ENCODE measurements at places on chromosomes 16 and 17.
A peak's percentile ranks its signal among the peaks of the same experiment; 100 is the strongest.

DNA sequence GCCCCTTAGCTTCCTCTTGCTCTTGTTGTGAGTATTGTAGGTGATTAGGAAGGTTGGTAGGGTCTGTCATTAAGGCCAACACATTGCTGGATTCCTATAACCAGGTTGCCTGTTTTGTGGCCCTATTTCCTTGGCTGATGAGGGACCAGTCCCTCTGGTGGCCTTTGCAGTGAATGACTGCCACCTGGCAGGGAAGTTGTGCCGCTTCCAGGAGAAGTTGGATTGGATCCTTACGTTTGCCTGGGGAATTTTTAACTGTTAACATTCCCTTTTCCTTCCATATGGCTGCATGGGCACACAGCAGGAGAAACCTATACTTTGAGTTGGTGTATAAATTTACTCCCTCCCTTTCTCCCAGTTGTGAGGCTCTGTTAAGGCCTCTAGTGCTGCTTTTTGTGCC lies 32.4 kb downstream of the LCMT1 start:
- no peak for DNase-seq

DNA sequence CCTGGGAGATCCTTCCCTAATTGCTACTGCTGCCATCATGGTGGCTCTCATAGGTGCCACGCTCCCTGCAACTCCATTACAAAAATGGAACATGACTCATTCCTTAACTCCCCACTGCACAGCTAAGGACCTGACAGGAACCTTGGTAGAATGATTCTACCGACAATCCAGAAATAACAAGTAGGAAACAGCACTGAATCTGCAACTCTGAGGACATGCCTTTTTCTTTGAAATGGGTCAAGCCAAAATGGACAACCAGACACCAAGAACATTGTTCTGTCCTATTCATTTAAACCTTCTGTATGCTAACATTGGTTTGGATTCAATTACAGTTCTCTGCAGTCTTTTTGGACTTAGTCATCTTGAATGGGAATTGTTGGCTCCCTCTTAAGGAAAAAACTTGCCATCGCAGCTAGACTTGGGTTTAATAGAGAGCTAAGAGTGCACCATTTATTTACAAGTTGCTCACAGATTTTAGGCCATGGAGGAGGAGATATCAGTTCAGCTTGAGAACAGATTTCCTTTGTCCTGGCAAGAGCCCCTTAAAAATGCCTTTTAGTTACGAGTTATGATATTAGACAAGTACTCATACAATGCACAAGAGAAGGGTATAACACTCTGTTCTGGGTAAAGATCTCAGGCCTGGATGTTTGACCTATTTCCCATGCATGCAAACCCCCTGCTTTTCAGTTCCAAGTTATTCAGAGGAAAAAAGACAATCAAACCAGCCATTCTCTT lies 20.9 kb upstream of the NSRP1 start:
- no peak for DNase-seq

DNA sequence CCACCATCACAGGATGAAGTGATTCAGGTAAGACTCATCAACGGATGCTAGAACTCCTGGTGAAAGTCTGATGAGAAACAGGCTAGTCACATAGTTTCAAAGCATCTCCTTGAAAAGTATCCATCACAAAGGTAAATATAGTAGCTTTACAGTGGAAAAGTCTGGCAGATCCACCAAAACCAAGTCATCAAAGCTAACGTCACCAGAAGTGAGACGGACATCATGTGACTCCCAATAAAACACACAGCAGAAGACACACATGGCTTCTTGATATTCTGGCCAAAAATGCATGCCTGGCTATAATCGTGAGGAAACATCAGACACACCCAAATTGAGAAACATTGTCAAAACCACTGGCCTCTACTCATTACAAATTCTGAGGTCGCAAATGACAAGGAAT lies 17.9 kb upstream of the TRPV3 start:
- DNase-seq: no peak

GRCh38 chr17:74742153-74742515 lies 5.1 kb downstream of the RAB37 start:
- DNase-seq: no peak

DNA sequence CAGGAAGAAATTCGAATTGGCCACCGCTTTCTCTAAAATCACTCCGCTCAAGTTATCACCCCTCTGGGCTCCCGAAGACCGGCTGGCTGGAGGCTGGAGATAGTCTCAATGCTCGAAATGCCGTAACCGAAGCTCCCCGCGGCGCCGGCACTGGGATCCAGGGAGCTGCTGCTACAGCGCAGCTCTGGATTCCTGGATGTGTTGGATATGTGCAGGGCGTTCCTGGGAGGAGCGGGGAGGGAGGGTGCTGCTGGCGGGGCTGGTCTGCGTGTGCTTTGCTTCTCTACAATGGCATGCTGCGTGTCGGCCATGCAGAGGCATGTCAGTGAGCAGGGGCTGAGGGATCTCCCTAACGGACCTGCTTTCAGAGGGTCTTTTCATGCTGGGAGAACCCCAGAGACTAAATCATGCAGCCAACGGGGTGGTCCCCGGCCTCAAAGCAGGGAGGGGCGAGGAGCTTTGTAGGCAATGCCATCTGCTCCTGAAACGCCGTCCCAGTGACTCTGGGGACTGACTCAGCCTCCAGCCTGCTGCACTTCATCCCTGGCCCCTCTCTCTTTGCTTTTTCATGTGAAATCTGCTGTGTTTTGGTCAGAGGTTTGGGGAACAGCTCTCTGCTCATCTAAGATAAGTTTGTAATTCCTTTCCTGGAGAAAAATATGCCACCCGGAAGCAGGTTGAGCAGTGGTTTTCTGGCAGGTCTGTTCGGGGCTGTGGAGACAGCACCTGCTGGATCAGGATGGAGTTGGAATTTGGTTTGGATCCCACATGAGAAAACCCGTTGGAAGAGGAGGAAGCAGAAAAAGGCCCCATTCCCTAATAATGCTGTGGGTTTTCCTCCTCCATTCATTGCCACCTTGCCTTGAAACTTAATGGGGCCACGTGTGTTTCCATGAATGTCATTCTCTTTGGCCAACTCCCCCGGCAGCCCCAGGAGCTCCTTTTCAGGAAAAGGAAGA lies 311.4 kb downstream of the SEC14L1 start:
- no peak for DNase-seq

DNA sequence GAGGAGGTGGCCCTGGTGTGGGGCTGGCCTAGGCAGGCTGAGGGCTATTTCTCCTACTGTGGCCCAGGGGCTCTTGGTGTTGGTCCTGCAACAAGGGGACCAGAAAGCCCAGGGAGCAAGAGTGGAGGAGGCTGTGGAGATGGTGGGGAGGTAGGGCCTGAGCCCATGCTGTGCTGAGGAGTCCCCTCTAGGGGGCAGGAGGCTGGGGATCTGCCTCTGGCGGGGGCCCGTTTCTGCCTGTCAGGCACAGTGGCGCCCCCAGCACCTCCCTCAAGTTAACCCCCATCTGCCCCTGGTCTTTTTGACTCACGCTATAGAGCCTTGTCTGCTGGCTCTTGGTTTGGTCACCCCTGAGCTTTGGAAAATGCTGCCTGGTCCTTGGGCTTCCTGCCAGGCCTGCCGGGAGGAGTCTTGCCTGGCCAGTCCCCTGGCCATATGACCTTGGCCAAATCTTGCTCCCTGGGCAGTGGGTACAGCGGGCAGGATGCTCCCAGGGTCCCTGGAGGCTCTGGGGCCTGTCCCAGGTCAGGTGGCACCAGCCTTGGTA lies 5.9 kb downstream of the BAIAP2 start:
- DNase-seq: no peak

GRCh38 chr17:628089-628941 lies 86.3 kb downstream of the VPS53 start:
- no peak for DNase-seq

DNA sequence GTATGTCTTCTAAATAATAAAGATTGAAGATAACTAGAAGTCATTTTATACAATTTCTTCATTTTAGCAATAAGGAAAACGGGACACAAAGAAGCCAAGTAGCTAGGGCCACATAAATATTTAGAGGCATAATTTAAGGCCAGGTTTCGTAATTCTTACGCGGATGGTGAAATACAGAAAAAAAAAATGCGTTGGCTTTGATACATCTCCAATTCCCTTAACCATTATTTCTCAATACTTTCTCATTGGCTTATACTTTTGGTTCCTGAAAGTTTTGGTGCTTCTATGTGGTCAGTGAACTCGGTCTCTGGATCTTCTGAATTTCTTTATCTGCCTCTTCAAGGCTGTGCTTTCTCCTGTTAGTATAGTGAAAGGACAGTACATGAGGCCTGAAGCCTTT lies 888.1 kb downstream of the KCNJ2 start:
- no peak for DNase-seq

GRCh38 chr17:143785-144281 lies 6.5 kb downstream of the SCGB1C2 start:
- DNase-seq: peak; percentile 88

- no peak for DNase-seq
Observed at GRCh38 chr17:10197721-10198508, 491 bp downstream of the GAS7 start.

DNA sequence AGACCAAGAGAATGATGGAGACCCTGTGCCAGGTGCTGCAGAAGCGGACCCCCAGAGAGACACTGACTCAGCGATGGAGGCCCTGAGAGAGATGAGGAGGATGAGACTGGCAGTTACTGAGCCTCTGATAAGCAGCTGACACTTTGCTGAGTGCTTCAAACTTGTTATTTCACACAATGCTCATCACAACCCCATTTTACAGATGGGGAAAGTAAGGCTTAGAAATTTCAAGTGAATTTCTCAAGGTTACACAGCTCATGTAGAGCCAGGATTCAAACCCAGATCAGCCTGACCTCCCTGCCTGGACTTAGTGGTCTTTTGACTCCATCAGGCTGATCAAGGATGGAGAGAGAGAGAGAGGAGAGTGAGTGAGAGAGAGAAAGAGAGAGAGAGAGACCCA lies 27.2 kb downstream of the MRM1 start:
- no peak for DNase-seq
